ENCODE measurements at places on chromosomes 7 and 10. TPM values are rescaled to one million over a fixed set of nuclear protein-coding genes. Genes with fewer than 3 reads are reported as not detected.

The GIMAP8 gene
- total RNA-seq: not detected

The GIMAP4 gene
- total RNA-seq: not detected

The CTAGE8 gene
- total RNA-seq: not detected

The KCNMA1 gene
- total RNA-seq: 38.0 TPM

The SLC39A12 gene
- total RNA-seq: not detected

The PRLHR gene
- total RNA-seq: not detected

The PBLD gene
- total RNA-seq: 3.2 TPM

The HPSE2 gene
- not detected for total RNA-seq

The MCM10 gene
- total RNA-seq: 23.8 TPM

The DRGX gene
- not detected for total RNA-seq

The PAOX gene
- total RNA-seq: 1.4 TPM

The WEE2 gene
- total RNA-seq: not detected

The MBL2 gene
- not detected for total RNA-seq

The NME8 gene
- total RNA-seq: not detected

The SPDYE2 gene
- not detected for total RNA-seq

The CUBN gene
- total RNA-seq: 0.15 TPM

The SFMBT2 gene
- total RNA-seq: 8.8 TPM

The SORBS1 gene
- 0.38 TPM for total RNA-seq

The BCL7B gene
- total RNA-seq: 64.3 TPM

The GPR37 gene
- total RNA-seq: 0.54 TPM

Data from A549 treated with dexamethasone at 1 μM for 4 hours (cell line).